NCI-H1092 (cell line): ENCODE measurements at places on chromosomes 11 and 22.

DNA sequence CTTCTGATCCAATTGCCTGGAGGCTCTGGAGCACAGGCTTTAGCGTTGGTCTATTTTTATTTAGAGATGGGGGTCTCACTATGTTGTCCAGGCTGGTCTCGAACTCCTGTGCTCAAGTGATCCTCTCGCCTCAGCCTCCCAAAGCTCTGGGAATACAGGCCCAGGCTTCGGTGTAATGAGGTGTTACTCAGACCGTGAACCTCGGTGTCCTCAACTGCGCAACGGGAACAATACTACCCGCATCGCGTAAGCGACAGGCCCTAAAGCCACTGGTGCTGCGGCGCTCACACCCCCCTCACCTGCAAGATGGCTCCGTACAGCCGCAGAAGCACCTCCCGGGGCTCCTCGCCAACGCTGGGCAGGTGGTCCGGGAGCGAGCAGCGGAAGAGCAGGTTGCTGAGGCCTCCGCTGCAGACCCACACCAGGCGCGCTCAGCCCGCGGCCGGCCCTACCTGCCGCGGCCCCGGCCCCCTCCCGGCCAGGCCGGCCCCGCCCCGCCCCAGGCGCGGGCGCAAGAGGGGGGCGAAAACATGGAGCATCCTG, 628 bp downstream of the CHKB start:
- no peak for DNase-seq

DNA sequence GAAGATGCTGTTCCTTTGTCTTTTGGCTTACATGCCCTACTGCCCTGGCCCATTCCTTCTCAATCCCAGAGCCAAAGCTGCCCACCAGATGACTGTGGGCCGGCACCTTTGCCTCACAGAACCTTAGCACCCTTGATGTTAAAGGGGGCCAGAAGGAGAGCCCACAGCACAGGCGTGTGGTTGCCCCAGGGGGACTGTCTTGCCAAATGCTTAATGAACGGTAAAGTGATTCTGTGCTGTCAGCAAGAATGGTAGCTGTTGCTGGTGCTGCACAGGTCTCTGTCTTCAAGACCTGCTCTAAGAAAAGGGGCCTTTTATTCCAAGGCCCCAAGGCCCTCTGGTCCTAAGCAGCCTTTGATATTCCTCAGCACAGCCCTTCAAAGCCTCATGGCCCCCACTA, 113.3 kb downstream of the MORC2 start:
- DNase-seq: no peak

GRCh38 chr11:65952052-65952521, 6.8 kb downstream of the TSGA10IP start:
- DNase-seq: no peak

- DNase-seq: no peak
Measured at GRCh38 chr11:26847459-26847858, 125.6 kb upstream of the SLC5A12 start.

- DNase-seq: peak; percentile 14
Measured at GRCh38 chr11:88508759-88509581, 171.4 kb upstream of the CTSC start.

DNA sequence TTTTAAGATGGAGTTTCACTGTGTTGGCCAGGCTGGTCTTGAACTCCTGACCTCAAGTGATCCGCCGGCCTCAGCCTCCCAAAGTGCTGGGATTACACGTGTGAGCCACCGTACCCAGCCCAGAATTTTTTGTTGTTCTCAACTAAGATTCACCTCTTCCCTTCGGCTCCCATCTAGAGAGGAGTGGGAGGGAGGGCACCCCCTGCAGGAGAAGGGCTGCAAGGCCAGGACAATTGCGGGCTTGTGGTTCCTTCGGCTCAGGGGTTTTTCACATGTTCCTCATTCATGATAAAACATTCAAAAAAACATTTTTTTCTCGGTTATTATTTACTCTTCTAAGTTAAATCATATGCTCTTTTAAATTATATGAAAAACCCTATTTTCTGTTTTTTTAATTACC, 201.1 kb upstream of the LRRC4C start:
- no peak for DNase-seq

DNA sequence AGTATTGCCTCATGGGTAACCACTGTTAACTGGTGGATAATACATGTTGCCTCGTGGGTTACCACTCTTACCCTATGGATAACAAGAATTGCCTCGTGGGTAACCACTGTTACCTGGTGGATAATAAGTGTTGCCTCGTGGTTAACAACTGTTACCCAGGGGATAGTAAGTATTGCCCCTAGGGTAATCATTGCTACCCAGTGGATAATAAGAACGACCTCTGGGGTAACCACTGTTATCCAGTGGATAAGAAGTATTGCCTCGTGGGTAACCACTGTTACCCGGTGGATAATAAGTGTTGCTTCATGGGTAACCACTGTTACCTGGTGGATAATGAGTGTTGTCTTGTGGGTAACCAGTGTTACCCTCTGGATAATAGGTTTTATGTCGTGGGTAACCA, 28.1 kb upstream of the NXPE4 start:
- DNase-seq: no peak

DNA sequence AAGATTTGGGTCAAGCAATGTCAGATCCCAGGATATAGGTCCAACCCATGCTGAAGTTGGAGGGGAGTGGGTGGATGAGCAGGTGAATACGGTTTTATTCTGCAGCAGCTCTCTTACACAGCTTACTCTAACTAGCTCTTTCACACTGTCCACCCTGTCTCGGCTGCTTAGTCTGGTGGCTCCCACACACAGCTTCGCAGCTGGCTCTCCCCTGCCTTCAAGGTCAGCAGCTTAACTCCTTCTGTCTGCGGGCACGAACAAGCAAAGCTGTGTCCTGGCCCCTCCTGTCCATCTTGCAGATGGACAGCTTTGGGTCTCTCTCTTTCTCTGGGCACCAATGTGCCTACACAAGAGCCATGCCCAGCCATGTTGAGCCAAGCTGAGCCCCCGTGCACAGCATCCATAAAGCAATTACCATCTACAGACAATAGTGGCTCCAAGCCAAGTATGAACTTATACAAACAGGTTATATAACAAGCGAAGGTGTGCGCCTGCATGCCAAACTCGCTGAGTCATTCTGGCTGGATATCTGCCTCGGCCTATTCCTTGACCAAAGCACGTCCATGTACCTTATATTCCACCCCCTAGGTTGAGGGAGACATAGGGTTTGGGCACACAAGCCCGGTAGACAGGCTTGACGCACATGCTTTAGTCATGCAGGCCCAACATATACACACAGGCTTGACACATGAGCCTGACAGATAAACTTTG, 1307.8 kb upstream of the RAG2 start:
- no peak for DNase-seq

DNA sequence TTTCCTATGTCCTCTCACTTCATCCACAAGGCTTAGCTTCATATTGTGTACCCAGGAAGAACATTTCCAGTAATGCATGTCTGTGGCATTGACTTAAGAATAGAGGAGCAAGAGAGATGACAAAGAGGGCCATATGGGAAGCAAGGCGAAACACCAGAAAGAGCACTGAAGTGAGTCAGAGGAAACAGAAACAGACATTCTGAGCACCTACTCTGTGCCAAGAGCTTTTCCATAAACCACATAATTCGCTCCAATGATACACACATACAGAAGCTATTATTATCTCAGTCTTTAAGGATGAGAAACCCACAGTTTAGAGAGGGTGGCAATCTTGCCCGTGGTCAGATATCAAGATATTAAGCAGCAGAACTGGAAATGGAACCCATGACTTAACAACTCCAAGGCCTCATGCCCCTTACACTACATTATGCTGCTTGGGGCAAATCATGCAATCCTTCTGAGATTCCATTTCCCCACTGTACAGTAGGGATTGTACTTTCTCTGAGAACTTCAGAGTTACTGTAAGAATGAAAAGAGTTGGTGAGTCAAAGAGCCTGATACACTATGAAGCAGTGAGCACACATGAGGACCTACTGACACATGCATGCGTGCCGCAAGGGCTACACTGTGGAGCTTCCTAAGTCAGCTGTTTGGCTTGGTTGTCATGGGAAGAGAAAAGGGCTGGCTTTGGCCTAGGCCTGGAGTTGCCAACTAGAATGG, 126.6 kb downstream of the KCNC1 start:
- DNase-seq: no peak

DNA sequence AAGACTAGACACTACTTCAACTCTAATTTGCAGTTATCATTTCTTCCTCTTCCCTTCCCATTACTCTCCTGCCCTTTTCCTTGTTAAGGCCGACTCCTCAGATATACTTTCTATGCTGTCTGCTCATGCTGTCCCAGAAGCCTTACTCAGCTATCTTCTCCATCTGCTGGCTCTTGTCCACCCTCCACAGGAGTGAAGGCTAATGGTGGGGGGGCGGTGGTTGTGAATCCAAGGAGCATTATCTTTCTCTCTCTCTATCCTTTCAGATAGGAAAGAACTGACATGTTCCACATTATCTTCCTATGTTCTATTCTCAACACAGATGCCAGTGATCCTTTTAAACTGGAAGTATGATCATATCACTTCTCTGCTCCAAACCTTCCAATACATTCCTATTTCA, 37.4 kb downstream of the USP28 start:
- DNase-seq: no peak

GRCh38 chr22:35582861-35583670, 34.1 kb downstream of the MB start:
- DNase-seq: peak; percentile 33

GRCh38 chr11:36010010-36010740, 66.3 kb downstream of the LDLRAD3 start:
- peak; percentile 24 for DNase-seq

DNA sequence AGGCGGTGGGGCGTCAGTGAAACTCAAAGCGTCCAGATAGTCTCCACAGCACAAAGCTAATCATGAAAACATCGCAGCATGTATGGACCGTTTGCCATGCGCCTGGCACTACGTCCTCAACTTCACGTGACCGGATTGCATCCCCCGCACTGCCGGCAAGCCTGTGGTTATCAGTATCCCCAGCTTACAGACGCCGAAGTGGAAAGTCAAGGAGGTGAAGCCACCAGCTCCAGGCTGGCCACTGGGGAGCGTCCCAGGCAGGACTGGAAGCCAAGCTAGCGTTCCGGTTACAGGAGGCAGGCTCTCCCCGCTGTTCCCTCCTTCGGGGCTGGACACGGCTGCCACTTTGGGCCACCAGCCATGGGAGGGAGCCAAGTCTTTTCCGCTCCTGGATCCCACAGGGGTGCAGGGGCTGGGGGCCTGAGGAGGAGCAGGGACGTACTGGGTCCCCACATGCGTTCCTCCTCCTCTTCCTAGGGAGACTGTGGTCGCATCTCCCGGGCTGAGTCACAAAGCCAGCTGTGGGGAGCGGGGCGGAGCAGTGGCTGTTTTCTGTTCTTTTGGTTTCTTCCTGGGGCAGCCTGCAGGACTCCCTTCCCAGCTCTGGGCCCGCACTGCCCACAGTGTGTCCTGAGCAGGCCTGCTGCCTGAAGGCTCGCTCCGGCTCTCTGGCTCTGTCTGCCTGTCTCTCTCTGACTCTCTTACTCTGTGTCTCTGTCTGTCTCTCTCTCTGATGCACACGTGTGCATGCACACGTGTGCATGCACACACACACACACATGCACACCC, 4.3 kb upstream of the OSBPL5 start:
- DNase-seq: no peak

GRCh38 chr22:20965104-20965887, 1.8 kb upstream of the AIFM3 start:
- DNase-seq: no peak

- DNase-seq: no peak
Measured at GRCh38 chr11:121350314-121351082, 57.9 kb downstream of the SC5D start.

DNA sequence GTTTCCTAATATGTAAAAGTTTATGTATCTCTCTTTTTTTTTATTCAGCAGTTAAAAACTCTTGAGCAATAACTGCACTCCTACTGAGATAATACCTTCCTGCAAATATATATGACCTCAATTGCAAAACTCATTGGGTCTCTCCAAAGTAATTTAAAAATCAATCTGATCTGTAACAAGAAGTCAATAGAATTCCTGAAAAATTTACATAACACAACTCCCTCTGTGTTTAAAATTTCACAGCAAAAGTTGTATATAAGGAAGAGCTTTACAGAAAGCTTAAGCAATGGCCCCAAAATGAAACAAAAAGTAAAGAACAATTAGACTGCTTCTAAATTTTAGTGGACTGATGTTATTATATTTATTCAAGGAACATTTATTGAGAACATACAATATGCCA, 313.4 kb downstream of the DLG2 start:
- DNase-seq: no peak

DNA sequence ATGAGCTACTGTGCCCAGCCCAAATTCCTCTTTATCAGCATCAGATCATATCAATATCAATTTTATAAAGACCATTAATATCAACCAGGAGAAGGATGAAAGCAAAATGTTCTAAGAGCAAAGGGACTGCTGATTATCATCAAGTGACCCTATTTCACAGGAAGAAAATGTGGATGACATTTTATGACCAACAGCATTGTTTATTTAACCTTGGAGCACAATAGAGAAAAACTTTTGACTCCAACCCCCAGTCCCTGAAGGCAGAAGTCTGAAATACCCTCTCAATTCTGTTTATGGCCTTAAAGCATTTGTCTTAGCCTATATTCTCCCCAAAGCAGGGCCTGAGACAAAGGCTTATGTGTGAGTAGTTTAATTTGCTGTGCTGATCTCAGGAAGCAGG, 11.3 kb upstream of the ALG8 start:
- DNase-seq: no peak

DNA sequence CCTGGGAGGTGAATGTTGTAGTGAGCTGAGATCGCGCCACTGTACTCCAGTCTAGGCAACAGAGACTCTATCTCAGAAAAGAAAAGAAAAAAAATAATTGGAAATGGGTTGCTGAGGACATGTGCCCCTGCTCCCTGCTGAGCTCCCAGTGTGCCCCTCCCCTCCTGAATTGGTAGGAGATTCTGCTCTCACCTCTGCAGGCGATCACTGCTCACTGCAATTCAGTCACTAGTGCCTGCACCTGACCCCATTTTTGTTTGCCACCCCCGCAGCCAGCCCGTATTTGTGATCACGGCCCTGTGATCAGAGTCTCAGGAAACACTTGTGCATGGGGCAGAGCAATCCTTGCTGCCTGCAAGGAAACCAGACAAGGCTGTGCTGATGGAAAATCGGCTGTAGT, 16.3 kb upstream of the SEC14L3 start:
- DNase-seq: no peak

DNA sequence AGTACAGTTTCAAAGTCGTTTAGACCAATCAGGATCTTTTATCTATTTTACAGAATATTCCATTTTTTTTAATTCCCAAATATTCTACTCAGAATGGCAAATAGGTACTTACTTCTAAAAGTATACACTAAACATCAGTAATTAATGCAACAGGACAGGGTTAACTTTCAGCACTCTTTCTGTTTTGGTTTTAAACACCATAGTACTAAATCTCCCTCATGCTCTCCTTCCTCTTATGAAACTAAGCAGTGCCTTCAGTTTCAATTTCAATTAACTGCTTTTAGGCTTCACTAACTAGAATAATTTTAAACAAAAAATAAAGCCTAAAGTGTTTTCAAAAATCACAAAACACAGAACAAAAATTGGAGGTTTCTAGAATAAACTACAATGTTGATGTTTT, 57.9 kb downstream of the NOX4 start:
- no peak for DNase-seq
